ENCODE measurements at places on chromosomes 12 and 14. TPM values are rescaled to one million over a fixed set of nuclear protein-coding genes. Genes with fewer than 3 reads are reported as not detected.

Gene WDHD1
- total RNA-seq = 7.1 TPM

Gene TPPP2
- total RNA-seq = not detected

Gene RASAL1
- not detected for total RNA-seq

Gene SRRM4
- not detected for total RNA-seq

Gene KLRD1
- 0.21 TPM for total RNA-seq

Gene PDZRN4
- total RNA-seq = 0.15 TPM

Gene C14orf180
- not detected for total RNA-seq

Gene C12orf42
- total RNA-seq = not detected

Gene AP1G2
- total RNA-seq = 18.5 TPM

Gene STYK1
- total RNA-seq = 0.31 TPM

Gene PROX2
- total RNA-seq = not detected

DNA sequence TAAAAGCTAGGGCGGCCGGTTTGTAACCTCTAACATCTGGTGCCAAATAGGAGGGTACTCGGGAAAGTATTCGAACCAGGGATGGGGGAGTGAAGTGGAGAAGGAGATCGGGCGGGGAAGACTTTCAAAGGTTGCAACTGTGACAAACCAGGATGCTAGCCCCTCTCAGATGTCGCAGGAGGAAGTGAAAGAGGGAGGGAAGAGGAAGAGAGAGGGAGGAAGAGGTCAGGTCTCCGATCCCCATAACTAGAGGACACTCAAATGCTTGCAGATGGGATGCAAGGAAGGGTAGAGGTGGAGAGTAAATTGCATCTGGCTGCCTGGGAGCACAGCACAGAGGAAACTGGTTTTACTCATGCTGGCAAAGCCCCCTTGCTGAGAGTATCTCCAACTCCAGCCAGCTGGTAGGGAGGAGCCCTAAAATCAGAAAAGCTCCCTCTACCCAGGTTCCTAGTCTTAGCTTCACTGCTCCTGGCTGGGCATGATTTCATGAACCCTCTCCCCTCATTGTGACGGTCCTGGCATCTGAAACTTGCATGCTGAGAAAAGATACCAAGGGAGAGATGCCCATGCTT, 696.7 kb upstream of the TBX3 start:
- no peak overlapping the region for H3K27ac ChIP-seq
- DNase-seq = no peak
- H3K4me3 ChIP-seq = no peak overlapping the region
- H3K36me3 ChIP-seq = no peaks in the 10 kb centered on the region
- H3K27me3 ChIP-seq = peaks cover 26% of the 10 kb centered on the region

DNA sequence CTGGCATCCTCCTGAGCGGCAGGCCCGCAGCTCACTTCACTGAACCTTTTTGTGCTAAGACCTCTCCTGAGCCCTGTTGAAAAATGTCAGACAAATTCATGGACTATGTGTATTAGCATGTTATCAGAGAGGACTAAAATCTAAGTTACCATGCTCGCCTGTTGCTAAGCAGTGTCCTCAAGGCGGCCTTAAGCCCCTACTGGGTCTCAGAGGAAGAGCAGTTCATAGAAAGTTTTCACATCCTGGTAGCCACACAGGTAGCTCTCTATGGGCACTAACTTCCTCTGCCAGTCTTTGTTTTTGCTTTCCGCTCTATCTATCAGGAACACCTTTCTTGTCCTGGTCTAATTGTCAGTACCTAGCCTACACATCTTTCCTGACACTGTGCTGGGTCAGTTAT, 306.6 kb upstream of the MIS18BP1 start:
- no peak for DNase-seq
- H3K27me3 ChIP-seq = peaks cover 10% of the 10 kb centered on the region
- H3K4me1 ChIP-seq = no peaks in the 10 kb centered on the region
- no peaks in the 10 kb centered on the region for H3K36me3 ChIP-seq
- no peak overlapping the region for H3K27ac ChIP-seq

GRCh38 chr14:34035177-34035933, 84.5 kb upstream of the EGLN3 start:
- no peak for DNase-seq
- no peaks in the 10 kb centered on the region for H3K36me3 ChIP-seq
- no peaks in the 10 kb centered on the region for H3K4me1 ChIP-seq

DNA sequence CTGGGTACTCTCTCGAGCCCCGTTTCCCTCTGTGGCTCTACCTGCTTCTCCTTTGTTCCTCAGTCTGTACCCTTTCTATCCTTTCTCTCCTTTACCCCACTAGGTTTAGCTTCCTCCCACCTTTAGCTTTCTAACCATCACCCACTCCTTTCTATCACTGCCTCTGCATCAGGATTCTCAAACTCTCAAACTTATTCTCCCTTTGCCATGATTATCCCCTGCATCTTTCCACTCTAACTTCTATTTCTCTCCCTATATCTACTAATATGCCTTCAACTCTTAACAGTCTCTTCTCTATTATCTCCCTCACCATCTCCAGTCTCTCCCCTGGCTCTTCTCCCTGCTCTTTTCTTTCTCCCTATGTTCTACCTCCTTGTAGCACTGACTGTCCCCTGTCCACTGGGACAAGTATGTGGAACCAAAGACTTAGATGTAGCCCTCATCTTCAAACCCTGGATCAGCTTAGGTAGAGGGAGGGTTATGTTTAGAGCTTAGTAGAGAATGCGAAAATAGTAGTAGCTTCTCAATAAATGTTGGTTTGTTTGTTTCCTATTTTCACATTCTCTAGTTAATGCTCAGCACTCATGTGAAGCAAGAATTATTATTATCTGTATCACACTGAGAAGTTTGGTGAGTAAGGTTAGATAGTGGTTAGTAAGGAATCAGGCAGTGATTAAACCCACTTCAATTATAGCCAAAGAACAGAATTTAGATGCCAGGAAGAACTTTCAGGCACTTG, 3.4 kb downstream of the GDF11 start:
- H3K27ac ChIP-seq = peak overlapping the region; percentile 59
- DNase-seq = no peak
- no peaks in the 10 kb centered on the region for H3K27me3 ChIP-seq
- peaks cover 35% of the 10 kb centered on the region for H3K4me1 ChIP-seq

- H3K4me3 ChIP-seq = no peak overlapping the region
- no peaks in the 10 kb centered on the region for H3K4me1 ChIP-seq
These were observed 108.4 kb downstream of the EXOC5 start for GRCh38 chr14:57160333-57160732.

- H3K27ac ChIP-seq = no peak within 1 kb of the TSS
- DNase-seq = no peak
- no peaks in the 10 kb centered on the region for H3K36me3 ChIP-seq
- peaks cover 61% of the 10 kb centered on the region for H3K27me3 ChIP-seq
- peaks cover 6% of the 10 kb centered on the region for H3K4me1 ChIP-seq
- no peak within 1 kb of the TSS for H3K4me3 ChIP-seq
These were observed at the start of gene TPH2 for GRCh38 chr12:71938728-71939385. TSS of gene TPH2 (plus strand) at chr12:71938845. CDS start at chr12:71938987, 142 bp downstream.

DNA sequence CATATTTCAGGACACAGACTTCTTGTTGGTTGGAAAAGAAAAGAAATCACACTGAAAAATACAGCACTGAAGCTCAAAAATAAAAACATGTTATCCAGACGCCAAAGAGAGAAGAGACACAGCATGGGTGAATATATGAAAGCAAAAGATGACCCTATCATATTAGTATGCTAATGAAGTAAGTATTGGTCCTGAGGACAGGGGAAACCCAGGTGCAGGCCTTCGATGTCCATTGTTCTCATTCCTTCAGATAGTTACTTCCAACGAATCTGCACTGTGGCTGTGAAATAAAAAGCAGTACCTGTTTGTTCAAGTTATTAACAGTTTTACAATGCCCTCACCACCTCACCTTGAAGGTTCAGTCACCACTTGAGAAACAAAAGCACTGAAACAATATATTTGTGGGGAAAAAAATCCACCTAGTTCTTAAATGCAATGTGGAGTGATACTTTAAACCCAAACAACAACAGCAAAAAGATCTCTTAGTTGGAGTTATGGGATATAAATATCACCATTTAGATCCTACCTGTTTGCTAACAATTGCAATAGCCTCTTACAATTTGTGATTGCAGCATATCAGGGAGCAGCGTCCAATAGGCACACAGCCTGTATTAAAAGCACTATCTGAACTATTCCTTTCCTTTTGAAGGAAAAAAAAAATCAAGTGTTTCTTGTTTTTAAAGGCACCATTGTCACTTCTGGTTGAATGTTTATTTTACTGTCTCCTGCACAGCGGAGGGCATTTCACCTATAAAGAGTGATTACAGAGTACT, 188.1 kb downstream of the BCAT1 start:
- H3K27ac ChIP-seq = no peak overlapping the region
- DNase-seq = no peak
- H3K27me3 ChIP-seq = no peaks in the 10 kb centered on the region
- H3K36me3 ChIP-seq = no peaks in the 10 kb centered on the region

DNA sequence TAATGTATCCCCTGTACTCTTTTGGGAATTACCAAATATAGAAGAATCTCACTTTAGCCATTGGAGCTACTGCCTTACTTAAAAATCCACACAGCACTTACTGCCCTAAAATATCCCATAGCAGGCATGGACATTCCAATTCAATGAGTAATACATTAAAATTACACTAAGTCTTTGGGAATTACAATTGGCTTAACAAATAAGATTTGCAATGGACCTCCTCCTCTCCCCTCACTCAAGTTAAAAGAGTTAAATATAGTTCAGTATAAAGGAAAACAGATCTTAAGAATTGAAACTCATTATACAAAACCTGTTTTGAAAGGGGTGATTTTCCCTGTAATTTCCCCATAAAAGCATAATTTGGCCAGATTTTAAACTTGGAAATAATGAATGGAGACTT, 477.1 kb downstream of the SLC16A7 start:
- no peak overlapping the region for H3K27ac ChIP-seq
- H3K4me1 ChIP-seq = peaks cover 16% of the 10 kb centered on the region
- H3K36me3 ChIP-seq = no peaks in the 10 kb centered on the region
- H3K4me3 ChIP-seq = no peak overlapping the region
- no peaks in the 10 kb centered on the region for H3K27me3 ChIP-seq

DNA sequence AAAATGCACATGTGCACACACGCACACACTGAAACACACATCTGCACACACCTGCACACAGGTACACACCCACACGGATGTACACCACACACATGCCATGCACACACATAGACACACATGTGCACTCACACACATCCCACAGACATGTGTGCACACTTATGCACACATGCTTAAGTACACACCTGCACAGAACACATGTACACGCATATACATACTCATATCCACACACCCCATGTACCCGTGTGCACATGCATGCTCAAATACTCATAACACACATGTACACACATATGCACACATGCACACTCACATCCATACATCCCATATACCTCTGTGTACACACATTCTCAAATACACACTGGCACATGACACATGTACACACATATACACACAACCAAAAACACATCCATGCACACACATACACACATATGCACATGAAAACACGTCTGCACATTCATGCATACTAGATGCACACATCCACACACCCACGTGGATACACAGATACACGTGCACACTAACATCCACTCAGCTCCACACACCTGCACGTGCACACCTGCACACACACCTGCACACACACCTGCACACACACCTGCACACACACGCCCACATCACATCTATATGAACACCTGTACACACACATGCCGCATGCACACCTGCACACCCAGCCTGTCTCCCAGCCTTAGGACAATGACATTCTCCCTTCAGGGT, 336.7 kb downstream of the ADGRD1 start:
- H3K36me3 ChIP-seq = no peaks in the 10 kb centered on the region
- H3K27ac ChIP-seq = no peak overlapping the region
- H3K4me1 ChIP-seq = no peaks in the 10 kb centered on the region
- peaks cover 2% of the 10 kb centered on the region for H3K27me3 ChIP-seq
- DNase-seq = no peak

- H3K4me1 ChIP-seq = peaks cover 49% of the 10 kb centered on the region
- peak overlapping the region; percentile 65 for H3K4me3 ChIP-seq
- no peak for DNase-seq
- H3K27me3 ChIP-seq = peaks cover 17% of the 10 kb centered on the region
These were observed 3.6 kb upstream of the DNAJC22 start for GRCh38 chr12:49342914-49343731.

DNA sequence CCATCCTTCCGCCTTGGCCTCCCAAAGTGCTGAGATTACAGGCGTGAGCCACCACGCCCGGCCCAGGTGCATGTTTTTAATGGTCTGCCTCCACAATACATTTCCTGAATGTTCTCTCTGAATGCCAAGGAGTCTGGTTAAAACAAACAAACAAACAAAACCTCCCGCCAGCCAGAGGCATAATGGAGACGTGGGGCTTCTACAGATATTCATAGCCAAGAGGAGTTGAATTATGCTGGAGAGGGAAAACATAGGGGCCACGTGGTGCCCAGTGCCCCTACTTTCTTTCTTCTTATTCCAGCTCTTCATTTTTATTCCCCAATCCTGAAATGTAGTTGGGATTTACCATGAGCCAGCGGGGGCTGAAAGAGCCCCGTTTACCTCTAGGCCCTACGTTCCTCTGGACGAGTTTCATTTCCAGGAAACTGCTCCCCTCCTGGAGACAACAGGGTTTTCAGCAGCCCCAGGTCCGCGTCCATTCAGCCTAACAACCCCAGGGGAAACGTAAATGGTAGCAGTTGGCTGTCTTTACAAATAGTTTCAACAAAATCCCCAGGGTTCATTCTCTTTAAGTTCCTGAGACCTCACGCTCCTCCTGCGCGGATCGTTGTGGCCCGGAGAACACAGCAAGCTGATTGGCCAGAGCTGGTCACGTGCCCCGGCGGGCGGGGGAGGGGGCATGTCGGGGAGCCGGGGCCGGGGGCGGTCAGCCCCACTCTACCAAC, 108.5 kb upstream of the ESRRB start:
- peak overlapping the region; percentile 29 for H3K4me3 ChIP-seq
- peaks cover 41% of the 10 kb centered on the region for H3K27me3 ChIP-seq
- DNase-seq = no peak

- H3K27me3 ChIP-seq = peaks cover 18% of the 10 kb centered on the region
- no peaks in the 10 kb centered on the region for H3K4me1 ChIP-seq
- no peak overlapping the region for H3K27ac ChIP-seq
- DNase-seq = no peak
- no peak overlapping the region for H3K4me3 ChIP-seq
These were observed 10.4 kb upstream of the DCD start for GRCh38 chr12:54658306-54659264.

DNA sequence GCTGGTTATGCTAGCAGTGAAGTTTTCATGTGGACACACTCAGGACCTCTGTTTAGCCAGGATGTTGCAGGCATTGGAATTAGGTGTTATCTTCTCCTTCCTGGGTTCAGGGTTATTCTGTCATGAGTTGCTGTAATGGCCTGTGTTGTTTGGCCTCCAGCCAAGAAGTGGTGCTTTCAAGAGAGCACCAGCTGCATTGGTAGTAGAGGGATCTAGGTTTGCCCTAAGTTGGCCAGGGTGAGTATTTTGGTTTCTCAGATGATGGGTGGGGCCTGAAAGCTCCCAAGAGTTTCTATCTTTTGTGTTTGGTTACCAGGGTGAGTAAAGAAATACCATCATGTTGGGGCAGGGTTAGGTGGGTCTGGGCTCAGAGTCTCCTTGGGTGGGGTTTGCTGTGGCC, 2.7 kb upstream of the GZMH start:
- H3K36me3 ChIP-seq = no peaks in the 10 kb centered on the region
- no peak overlapping the region for H3K4me3 ChIP-seq
- no peaks in the 10 kb centered on the region for H3K27me3 ChIP-seq
- no peak for DNase-seq
- H3K4me1 ChIP-seq = no peaks in the 10 kb centered on the region
